ENCODE measurements at places on chromosomes 5 and 9.
A peak's percentile ranks its signal among the peaks of the same experiment; 100 is the strongest.

DNA sequence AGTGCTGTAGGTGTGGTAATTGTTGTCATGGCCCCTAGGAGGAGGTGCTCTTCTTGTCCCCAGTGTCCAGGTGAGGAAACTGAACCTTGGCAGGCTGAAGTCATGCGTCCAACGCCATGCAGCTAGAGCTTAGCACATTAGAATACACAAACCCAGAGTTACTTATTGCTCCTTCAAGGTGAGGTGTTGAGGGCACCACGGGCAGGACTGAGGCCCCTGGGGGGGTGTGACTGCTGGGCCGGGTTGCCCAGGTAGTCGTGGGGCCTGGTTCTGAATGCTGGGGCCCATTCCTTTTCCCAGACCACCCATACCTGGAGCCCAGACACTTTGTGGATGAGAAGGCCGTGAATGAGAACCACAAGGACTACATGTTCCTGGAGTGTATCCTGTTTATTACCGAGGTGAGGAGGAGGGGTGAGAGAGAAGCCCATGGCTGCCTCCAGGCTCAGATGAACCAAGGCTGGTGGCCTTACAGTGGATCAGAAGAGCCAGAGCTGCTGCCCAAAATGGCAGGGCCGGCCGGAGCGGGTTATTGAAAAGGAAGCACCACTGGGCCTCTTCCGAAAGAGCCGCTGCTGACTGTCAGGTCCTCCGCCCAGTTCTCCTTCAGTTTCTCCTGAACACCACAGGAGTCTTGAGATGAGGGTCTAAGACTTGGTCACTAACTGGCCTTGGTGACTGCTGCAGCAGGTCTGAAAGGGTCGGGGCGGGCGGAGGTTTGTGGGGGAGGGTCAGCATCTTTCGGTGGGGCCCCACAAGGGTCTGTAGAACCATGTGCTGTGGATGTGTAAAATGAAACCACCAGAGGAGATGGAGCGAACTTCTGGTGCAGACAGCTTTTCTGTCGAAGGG is 26.3 kb downstream of the PTPA start:
- no peak for DNase-seq

- peak; percentile 32 for DNase-seq
Measured at GRCh38 chr5:170333161-170333910, 35.8 kb upstream of the LCP2 start.

DNA sequence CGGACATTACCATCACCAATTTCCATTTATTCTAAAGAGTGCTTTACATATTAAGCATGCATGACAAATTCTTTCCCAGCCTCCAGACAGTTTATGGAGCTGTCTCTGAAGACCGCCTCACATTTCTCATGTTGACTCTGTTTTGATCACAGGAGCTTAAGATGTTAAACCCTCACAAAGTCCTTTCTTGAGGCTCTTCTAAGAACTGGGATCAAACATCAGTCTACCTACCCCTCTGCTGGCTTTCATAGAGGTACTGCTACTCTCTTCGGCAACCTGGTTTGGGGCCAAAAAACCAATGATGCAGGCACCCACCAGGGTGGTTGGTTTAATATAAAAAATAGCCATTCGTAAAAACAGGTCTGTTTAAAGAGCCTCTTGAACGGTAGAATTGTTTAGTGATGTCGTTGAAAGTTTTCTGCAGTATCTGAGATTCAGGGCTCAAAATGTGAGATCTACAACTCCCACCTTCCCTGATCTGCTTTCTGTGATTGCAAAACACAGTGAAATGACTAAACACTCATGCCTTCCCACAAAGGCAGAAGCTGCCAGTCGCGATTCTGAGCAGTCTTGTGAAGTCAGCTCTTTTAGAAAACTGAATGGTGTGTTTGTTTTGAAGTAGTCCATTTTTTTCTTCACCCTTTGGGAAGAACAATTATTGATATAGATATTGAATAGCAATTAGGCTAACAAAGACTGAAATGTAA is 3.5 kb downstream of the RXFP3 start:
- DNase-seq, result no peak

DNA sequence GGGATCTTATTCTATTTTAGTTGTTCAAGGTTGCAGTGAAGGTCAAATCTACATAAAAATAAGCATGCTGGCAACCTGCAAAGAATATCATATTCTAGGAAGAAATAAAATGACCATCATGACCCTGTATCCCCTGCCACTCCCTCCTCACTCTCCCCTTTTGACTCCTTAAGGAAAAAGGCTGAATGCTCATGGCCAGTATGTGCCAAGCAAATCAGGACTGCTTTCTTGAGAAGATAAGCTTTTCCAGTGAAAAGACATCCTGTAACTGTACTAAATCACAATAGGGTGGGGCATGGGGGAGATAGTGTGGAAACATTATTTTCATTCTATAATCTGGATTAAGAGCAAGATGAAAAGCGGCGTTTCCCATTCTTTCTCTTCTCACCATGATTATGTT is 100.6 kb upstream of the LIFR start:
- no peak for DNase-seq

DNA sequence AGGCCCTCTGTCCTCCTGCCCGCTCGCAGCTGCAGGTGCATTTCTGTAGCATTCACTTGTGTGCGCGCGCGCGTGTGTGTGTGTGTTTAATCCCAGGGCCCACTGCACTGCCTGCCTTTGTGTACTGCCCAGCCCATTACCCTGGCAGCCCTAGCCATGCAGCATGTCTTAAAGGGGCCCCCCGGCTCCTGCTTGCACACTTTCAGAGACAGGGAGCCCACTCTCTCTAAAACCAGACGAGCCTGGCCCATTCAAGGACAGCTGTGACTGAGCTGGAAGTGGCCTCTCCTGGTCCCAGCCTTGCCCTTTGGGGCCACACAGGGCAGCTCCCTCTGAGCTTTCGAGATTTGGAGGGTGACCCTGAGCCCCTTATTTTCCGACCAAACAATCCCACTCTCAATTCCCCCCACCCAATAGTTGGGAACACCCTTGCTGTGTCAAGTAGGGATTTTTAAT is 98.9 kb downstream of the DAB2IP start:
- DNase-seq, result no peak

GRCh38 chr5:103472830-103473229 is 89.8 kb downstream of the NUDT12 start:
- no peak for DNase-seq

GRCh38 chr5:6494939-6495338 is 46.3 kb downstream of the UBE2QL1 start:
- no peak for DNase-seq

DNA sequence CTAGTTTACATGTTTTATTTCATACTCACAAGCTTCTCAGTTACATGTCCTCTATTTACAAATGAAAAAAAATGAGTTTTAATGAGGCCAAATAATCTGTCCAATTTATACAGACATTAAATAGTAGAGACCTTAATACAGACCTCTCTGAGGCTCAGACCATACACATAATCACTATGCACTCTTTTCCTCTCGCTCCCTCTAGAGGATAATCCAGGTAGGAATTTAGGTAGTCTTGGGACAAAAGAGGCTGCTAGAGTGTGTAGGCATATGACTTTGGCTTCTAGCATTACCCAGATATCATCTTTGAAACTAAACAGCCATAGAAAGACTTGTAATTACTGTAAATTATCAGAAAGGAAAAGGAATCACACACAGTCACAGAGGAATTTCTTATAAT is 444.7 kb downstream of the HINT1 start:
- no peak for DNase-seq

GRCh38 chr5:84292788-84293653 is 91.7 kb downstream of the EDIL3 start:
- DNase-seq, result no peak

- DNase-seq, result no peak
Measured at GRCh38 chr9:133733421-133733795, 4.7 kb downstream of the SARDH start.

DNA sequence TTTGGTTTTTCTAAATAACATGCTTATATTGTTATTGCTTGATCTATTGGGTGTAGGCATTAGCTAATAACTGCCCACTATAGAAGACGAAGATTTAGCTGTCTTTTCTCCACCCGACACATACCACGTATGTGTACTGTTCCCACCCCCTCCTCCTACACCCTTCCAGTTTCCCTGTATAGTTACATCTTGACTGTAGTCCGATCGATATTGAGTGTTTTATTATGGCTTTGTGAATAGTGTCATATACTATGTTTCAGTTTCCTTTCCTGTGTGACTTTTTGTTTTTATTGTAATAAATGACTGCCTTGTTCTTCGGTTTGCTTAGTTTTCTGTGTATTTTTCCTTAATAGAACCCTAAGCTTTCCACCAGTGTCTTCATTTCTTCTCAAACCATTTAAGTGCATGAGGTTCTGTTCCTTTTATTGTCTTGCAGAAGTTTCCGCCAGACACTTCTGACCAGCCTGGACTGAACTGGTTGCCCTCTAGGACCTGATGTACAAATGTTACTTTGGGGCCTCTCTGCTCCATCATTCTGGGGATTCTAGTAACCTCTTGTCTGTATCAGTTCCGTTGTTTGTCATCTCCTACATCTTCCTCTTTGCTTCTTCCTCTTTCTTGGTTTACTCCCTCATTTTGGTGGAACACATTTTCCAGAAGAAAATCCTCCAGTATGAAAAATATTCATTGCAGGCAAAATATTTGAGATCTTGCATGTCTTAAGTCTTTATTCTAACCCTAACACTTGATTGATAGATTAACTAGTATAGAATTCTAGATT is 61.8 kb downstream of the PRKACG start:
- peak; percentile 15 for DNase-seq

DNA sequence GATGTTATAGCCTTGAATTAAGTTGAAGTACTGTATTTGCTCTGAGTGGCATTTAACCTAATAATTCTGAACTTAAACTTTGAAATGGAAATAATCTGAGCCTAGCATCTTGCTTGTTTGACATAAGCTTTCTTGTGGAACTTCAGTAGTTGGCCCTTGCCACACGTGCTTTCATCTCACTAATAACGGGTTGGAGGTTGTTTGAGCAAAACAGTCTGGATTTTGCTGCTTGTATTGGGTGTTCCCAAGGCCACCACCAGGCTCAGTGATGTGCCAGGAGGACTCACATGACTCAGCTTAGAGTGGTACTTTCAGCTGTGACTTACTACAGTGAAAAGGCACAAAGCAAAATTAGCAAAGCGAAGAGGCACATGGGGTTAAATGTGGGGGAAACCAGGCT is 35.7 kb downstream of the SECISBP2 start:
- DNase-seq, result no peak

DNA sequence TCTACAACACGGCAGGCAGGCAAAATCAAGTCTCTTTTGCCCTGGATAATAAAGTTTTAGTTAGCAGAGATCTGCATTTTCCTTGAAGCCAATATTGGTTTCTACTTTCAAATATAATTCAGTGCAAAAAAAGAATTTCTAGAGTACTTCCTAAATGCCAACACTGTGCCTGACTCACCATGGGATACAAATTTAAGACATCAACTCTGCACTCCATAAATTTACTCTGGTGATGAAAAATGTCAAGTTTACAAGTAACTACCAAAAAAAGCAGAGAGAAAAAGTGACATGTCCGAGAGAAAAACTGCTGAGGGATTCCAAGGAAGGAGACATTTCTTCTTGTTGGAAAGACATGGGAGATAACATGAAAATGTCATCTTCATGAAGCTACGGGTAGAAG is 119.7 kb downstream of the RAPGEF6 start:
- DNase-seq, result no peak

DNA sequence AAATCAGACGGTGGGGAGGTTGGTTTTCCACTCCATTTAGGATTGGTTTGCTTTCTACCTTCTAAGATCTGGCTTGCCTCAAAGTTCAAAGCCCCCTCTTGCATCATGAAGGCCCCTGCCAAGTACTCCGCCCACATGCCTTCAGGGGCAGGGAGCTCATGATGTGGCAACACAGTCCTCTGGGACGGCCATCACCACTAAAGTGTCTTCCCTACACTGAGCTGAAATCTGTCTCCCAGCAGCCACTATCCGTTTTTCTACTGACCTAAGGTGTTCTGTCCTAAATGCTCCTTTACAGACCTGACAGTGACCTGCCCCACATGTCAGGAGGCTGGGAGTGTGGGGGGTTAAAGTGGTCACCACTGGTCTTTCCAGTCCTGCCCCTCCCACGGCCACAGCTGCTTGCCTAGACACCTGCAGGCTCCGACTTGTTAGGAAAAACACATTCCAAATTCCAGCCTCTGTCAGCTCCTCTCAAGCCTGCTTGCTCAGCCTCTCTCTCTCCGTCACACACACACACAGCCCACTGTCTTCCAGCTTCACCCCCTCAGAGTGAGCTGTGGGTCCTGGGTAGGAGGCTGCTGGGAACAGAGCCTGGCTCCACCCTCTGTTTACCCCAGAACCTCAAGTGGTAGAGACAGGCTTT is 44.9 kb downstream of the SHB start:
- peak; percentile 51 for DNase-seq

DNA sequence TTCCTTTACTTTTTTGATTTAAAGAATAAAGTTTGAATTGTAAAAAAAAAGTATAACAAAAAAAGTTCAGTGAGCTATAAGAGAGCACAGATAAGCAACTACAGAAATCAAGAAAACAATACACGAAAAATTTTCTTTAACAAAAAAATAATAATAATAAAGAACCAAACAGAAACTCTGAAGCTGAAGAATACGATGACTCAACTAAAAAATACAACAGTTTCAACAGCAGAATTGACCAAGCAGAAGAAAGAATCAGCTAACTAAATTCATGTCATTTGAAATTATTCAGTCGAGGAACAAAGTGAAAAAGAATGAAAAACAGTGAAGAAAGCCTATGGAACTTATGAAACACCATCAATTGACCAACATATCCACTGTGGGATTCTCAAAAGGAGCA is 177.7 kb downstream of the NDUFS4 start:
- DNase-seq, result no peak

Data from midbrain (tissue), 1 donor.